Stimulated activated CD8-positive, alpha-beta memory T cell treated with anti-CD3 and anti-CD28 coated beads, Interleukin-15, amount 100 ng/mL, for 4 hours (primary cell): ENCODE measurements at places on chromosomes 1 and 21.

DNA sequence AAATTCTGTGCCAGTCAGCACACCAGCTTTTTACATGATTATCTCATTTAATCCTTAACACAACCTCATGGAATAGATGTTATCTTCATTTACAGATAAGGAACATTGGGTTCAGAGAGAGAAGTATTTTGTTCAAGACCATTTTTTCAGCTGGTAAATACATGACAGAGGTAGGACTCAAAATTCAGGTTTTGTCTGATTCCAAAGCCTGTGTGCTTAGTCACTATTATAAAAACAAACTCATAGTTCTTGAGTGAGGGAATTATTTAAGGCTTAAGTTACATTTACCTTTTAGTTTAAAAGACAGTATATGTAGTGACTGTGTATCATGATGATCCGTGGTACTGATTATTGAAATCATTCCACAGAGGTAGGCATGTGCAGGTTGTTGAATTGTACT lies 125.2 kb downstream of the MAGI3 start:
- DNase-seq: no peak

DNA sequence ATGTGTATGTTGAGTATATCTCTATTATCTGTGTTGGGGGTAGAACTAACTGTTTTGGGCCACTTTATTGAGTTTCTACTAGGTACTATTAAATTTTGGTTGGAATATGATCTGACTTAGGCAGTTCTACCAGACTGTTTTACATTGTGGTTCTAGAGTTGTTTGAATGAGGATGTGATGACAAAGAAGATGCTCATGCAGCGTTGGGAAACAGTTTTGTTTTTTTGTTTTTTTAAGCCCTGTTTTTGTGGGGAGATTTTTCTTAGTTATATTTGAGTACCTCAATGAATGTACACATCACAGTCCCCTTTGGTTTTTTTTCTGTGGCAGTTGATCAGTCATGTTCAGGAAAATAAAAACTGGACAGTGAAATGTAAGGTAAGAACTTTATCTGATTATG lies 40.1 kb downstream of the TMED5 start:
- DNase-seq: no peak

GRCh38 chr21:27526451-27526850 lies 559.6 kb upstream of the ADAMTS5 start:
- DNase-seq: no peak

GRCh38 chr1:186950547-186950946 lies 121.8 kb downstream of the PLA2G4A start:
- no peak for DNase-seq

GRCh38 chr1:95562230-95562629 lies 328.2 kb downstream of the RWDD3 start:
- DNase-seq: no peak

GRCh38 chr1:10814976-10815857 lies 18.8 kb upstream of the CASZ1 start:
- no peak for DNase-seq

DNA sequence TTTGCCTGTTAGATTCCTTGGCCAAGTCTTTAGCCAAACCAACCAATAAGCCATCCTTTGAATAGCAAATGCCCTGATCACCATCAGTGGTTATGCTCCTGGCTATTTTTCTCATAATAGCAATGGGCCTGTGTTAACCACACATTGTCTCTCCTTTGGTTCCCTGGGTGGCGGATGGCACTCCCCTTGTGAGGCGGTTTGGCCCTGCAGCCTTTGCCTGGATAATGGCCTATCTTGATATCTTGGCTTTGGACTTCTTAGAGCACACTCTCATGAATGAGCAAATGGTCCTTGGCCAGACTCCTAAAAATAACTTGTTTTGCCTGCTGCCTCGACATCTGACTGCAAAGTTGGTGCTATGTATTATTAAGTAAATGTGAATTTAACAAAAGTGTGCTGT lies 22.4 kb upstream of the ZBTB18 start:
- DNase-seq: no peak

- no peak for DNase-seq
Observed at GRCh38 chr1:116944613-116945012, 34.9 kb downstream of the PTGFRN start.

GRCh38 chr1:246051909-246052518 lies 455.1 kb downstream of the SMYD3 start:
- no peak for DNase-seq

DNA sequence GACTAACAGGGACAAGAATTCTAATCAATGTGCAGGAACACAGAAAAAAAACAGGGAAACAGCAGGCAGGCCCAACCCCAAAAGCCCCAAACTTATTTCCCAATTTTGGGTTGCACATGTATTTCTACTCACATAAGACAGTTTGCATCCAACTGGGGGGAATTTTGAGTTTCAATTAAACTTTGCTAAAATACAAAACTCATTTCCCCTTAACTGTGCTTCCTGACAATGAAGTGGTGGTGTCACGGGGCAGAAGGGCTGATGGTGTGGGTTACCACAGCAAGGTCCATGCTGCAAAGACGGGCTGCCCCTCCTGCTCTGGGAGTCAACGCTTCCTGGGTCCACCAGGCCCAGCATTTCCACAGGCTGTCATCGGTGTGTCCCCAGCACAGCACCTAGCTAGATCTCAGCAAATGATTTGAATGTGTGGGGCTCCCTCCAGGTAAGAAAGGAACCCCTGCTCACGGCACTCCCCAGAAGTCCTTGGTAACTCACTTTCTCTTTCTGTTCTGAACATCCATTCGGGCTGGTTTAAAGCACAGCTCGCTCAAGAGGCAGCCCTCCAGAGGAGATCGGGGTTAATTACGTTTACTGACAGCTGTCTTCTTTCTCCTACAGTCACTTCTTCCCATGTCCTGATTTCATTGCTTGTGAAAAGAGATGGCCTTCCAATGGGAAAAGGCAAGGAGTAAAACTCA lies 27.4 kb downstream of the HIVEP3 start:
- peak; percentile 30 for DNase-seq

GRCh38 chr21:26597031-26597430 lies 23.9 kb upstream of the CYYR1 start:
- no peak for DNase-seq

GRCh38 chr1:183025782-183026774 lies 2.9 kb downstream of the LAMC1 start:
- no peak for DNase-seq

DNA sequence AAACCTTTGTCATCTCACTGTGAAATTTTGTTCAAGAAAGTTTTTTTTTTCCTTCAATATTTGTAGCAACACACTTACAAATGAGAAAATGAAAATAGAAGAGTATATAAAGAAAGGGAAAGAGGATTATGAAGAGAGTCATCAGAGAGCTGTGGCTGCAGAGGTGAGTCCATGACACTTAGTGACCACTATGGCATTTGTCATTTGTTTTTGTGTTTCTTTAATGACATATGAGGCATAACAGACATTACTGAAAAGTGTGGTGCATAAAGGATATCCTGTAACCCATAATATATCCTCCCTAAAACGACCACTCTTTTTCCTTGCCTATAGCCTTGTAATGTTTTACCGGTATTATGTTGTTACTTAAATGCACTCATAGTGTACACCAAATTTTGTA lies 80.2 kb downstream of the VPS26C start:
- no peak for DNase-seq

- no peak for DNase-seq
Observed at GRCh38 chr21:44871576-44872269, 1.8 kb downstream of the PTTG1IP start.

- no peak for DNase-seq
Observed at GRCh38 chr1:27403065-27403726, 10.8 kb downstream of the GPR3 start.

DNA sequence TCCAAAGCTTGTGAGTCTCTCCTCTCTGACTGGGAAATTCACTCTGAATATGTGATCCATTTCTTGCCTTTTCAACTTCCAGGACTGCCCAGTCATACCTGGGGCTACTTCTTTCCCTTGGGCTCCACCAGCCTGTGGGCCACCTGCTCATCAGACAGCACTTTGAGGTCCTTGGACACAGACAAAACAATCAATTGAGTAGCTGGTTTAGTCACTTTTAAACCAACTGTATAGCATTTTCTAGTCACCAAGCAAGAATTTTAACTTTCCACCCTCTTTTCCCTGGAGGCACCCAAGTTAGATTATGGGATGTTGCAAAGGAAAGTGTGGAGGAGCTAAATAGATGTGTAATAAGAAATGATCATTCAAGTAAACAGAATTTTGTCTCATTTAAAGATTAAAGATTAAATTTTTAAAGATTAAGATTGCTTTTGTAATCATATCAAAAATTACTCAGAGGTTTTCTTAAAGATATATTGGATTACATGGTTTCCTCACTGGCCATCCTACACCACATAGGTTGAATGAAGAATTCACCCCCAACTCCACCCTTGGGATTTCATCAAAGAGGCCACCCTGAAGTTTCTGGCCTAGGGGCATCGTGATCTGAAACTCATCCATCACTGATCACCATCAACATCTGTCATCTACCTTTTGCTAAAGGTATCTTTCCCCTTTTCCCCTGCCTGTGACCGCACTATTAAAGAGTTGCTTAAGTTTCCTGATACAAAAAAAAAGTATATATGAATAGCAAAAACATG lies 219.2 kb upstream of the NR5A2 start:
- no peak for DNase-seq

DNA sequence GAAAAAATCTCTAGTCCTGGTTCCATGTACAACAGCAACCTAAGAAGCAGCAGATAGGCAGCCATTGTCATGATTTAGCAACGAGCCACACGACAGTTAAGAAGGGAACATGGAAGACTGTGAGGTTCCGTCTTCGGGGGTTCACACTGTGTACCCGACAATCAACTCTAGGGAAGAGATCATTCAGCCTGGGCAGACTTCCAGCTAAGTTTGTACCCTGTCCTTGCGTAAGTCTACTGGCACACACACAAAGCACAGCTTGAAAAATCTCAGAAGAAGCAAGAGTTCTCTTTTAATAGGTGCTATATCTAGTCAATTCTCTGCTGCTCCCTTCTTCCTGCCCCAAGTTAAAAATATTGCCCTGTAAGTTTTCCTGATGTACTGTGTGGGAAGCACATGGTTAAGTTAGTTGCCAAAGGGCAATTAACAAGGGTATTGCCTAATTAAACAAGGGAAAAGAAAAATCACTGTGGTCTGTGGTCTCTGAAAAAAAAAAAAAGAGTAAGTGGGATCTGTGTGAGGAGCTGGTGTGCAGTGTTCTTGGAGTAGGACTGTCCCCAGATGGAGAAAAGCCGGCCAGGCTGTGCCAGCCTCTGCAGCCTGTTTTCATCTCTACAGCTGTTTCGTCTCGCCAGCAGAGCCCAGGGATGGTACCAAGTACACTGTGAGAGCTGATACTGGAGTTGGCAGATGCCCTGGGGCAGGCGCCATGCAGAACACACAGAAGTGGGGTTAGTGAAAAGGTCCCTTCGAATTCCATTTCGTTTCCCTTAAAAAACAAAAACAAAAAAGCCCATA lies 6.4 kb upstream of the MYBPHL start:
- DNase-seq: no peak

DNA sequence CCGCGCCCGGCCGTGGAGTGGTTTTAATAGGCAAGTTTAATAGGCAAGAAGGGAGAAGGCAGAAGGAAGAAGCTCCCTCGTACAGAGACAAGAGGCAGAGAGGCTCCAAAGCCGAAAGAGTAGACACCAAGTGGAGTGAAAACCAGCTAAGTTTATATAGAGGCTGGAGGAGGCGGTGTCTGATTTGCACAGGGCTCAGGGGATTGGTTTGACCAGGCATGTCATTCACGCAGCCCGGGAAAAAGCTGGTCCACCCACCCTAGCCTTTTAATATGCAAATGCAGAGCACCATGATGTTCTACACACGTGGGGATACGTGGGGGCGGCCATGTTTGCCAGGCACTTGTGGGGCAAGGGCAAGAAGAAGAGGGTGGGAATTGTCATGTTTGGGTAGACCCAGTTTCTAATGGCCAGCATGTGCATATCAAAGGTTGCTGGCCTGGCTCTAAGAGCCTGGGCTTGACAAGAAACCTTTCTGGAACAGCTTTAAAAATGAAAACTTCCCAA lies 18.0 kb upstream of the SOD1 start:
- no peak for DNase-seq

- no peak for DNase-seq
Observed at GRCh38 chr1:28050776-28051175, 37.6 kb downstream of the EYA3 start.

GRCh38 chr1:158675563-158676323 lies 10.8 kb downstream of the SPTA1 start:
- no peak for DNase-seq

DNA sequence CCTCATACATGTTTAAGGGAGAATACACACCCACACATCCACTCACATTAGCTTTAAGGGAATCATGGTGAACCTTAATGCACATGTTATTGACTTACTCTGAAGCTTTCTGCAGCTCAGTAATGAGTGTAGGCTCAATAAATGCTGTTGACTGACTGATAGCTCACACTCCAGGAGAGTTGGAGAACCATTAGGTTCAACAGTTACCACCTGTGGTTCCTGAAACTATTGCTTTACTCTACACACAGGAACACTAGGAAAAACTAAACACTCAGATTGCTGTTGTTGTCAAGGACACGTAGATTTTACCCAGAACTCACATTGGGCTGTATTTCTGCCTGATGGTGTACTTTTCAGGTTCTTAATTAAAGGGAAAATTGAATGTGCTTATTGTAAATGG lies 37.3 kb downstream of the ZC3H11B start:
- DNase-seq: no peak

GRCh38 chr21:28614791-28615190 lies 377.9 kb downstream of the LTN1 start:
- DNase-seq: no peak

- no peak for DNase-seq
Observed at GRCh38 chr1:237736372-237737029, 154.2 kb downstream of the ZP4 start.

- no peak for DNase-seq
Observed at GRCh38 chr21:33278721-33279120, 12.6 kb downstream of the IL10RB start.
